AG04450 (cell line): ENCODE measurements at places on chromosomes 5 and 9.
A peak's percentile ranks its signal among the peaks of the same experiment; 100 is the strongest.

DNA sequence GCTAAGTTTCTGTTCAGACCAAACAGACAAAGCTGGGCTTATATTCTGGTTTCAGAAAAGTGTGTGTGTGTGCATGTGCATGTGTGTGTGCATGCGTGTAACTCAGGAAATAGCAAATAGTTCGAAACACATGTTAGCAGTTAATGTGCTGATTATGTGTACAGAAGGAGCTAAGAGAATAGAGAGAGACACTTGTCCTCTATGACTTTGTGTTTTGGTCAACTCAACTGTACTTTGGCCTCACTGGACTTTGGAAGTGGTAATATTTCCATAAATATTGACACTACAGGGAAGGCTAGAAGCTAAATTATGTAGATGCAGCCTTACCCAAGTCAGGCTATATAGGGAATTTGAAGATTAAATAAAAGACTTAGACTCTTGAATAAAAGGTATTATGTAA is 155.5 kb downstream of the RAB3C start:
- DNase-seq, result no peak

GRCh38 chr5:81420039-81420667 is 26.2 kb upstream of the ACOT12 start:
- peak; percentile 75 for DNase-seq

DNA sequence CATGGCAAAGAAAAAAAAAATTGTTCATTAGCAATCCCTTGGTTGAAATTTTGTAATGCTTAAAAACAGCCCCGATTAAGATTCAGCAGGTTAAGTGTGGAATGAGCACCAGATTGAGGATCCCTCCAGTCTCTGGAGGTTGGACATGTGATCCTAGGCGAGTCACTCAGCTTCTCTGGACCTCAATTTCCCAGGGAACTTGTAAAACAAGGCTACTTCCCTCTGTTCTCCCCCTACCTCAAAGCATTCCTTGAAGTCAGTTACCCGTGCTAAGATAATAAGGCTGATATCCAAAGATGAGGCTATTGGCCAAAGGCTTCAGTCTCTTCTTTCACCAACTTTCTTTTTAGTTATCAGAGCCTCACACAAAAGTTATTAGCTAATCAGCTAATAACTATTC is 2.9 kb downstream of the KLHL3 start:
- no peak for DNase-seq

- no peak for DNase-seq
Measured at GRCh38 chr9:134459573-134459972, 133.3 kb downstream of the RXRA start.

- DNase-seq, result no peak
Measured at GRCh38 chr9:113548221-113549041, 84.9 kb downstream of the RGS3 start.

GRCh38 chr5:122779451-122779850 is 4.6 kb downstream of the SNX2 start:
- DNase-seq, result no peak

DNA sequence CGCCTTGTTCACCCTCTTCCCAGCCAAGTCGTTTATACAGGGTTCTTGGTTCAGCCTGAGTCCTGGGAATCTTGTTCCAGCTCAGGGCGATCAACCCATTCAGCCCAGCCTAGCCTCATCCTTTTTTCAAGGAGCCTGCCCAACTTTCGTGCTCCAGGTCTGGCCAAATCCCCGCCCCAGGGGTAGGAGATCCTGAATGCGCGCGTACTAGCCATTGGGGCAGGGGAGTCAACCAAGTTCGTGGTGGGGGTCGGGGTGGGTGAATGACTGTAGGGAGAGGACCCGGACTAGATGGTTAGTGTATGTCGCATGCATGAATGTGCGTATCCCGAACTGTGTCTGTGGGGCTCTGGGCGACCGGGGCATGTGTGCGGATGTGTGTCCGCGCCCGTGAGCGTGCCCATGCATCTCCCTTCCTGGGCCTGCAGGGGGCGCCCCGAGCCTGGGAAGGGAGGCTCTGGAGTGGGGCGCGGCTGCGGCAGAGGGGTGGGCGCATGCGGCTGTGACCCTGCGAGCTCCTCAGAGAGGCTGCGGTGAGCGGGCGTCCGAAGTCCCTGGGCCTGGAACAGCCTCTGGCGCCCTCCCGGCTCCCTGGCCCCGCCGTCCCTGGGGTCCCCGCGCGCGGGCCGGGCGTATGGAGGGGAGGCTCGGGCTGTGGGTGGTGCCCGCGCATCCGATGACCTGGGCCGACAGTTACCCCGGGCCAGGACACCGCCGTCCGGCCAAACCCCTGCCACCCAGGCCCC is 8.7 kb downstream of the CCL21 start:
- peak; percentile 4 for DNase-seq
